OCI-LY7 (cell line): ENCODE measurements at places on chromosomes 2 and 18.

GRCh38 chr2:236340251-236340650 lies 76.0 kb upstream of the ASB18 start:
- DNase-seq: no peak

- DNase-seq: no peak
Measured at GRCh38 chr2:239700686-239701345, 300.0 kb upstream of the HDAC4 start.

GRCh38 chr18:67525328-67526099 lies 9.0 kb upstream of the DSEL start:
- DNase-seq: no peak

DNA sequence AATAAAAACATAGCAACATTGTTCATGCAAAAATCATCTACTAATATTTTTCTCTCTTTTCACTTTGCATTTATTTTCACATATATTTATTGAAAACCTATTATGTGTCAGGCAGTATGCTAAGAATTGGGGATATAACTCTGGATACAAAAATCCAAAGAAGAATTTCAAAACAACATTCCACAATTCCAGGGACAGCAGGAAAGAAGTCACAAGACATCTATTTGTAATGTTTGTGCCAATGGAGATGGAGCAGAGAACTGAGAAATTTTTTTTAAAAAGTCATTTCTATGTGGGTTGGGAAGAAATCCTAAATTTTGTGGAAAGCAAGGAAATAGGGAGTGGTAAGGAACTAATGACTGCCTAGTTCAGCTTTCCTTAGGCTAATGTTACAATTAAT lies 128.6 kb upstream of the TLK1 start:
- no peak for DNase-seq

DNA sequence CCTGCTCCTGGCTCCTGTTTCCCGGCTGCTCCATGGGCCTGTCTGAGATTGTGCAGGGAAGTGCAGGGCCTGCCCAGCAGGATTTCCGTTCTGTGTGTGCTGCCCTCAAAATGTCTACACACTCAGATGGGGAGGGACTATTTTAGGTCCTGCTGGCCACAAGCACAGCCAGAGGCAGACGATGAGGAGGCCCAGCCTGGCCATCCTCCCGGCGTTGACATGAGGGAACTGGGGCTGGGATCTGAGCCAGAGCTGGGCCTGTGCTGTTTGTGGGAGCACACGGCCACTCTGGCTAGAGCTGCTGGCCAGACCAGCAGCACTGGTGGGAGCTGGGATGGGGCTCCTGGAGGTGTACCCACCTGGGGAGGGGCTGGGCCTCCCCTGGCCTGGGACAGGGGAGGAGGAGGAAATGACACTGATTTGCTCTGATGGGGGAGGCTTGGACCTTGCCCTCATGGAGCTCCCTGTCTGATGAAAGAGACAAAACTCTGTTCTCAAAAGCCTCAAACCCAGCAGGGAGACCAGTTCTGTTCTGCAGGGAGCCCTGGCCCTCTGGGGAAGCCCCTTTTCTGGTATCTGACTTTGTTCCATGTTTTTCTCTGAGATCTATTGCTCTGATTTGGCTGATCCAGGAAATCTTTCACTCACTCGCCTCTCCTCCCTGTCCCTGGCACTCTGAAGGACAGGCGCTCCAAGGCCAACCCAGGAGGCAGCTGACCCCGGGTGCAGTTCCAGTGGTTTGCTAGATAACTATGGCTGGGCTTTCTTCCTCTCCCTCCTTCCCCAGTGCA lies 161.8 kb downstream of the DYSF start:
- DNase-seq: no peak

DNA sequence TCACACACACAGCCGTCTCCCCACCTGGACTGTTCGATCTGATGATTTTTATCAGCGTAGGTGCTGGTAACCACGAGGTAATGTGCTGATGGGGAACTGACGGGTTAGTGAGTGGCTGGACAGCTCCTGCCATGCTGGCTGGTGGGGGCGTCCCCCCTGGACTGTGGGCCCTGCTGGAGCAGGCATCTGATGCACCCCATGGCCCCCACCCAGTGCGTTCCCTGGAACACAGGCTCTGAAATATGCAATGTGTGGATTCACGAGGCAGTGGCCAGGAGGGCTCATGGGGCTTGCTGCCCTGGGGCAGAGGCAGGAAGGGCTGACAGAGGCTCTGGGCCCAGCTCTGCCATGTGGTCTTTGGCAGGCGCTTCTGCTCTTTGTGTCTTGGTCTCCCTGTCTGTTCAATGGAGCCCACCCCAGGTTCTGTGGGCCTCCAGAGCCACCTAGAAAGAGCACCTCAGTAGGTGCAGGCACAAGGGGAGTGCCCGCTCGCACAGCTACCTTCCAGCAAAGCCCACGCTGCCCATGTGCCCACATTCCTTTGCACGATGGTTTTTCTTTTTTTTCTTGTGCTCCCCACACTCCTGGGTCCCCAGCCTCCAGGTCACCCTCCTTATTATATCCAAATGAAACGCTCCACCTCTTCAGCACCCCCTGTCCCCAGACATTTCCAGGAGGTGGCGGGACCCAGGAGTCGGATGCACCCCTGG lies 10.3 kb upstream of the PXDN start:
- DNase-seq: no peak

DNA sequence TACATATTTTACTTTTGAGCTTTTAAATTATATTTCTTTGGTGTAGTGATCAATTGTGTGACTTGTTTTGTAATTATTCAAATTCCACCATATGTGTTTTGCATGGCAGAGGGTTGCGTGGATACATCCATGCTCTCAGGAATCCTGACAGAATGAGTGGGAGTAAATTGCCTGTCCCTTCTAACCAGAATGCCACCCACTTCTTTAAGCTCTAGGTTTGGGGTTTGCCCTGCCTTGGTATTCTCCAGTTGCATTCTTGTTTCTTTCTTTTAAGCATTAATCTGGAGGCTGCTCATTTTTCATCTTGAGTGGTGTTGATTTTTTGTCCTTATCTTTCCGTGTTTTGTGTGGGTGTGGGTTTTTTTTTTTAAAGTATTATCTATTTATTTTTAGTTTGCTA lies 360.0 kb downstream of the PTPRM start:
- no peak for DNase-seq

GRCh38 chr2:118686346-118686745 lies 161.1 kb downstream of the EN1 start:
- DNase-seq: no peak

DNA sequence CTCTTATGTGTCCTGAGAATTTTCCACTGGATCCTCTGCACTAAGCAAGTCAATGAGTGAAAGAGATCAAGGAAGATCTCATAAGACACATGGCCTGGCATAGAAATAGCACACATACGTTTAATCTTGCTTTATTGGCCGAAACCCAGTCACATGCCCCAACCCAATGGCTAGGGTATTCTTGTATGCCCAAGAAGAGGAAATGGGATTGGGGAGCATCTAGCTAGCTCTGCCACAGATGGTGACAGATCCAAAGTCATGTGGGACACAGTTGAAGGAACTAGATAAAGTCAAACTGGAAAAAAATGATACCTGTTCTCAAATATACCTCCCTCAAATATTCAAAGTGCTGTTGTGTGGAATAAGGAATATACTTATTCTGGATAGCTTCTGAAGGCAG lies 74.7 kb downstream of the CD28 start:
- DNase-seq: no peak

- DNase-seq: no peak
Measured at GRCh38 chr2:236200378-236200777, 32.2 kb upstream of the GBX2 start.

- DNase-seq: no peak
Measured at GRCh38 chr2:64942693-64943092, 46.5 kb upstream of the SLC1A4 start.

DNA sequence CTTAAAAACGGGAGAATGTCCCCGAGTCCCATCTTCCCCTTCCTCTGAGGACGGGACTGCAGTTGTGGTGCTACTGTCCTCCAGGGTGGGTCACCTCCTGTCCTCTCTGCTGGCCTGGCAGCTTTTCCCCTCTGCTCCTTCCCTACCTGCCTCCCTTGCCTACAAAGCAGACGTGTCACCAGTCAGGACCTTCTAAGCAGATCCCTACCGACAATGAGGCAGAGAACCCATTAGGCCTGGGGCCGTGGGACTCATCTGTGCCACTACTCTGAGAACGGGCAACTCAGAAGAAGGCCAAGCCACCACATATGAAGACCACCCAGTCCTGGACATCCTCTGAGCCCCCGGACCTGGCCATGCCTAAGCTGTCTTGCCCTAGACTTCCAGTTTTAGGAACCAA lies 103.0 kb upstream of the TEX51 start:
- no peak for DNase-seq

DNA sequence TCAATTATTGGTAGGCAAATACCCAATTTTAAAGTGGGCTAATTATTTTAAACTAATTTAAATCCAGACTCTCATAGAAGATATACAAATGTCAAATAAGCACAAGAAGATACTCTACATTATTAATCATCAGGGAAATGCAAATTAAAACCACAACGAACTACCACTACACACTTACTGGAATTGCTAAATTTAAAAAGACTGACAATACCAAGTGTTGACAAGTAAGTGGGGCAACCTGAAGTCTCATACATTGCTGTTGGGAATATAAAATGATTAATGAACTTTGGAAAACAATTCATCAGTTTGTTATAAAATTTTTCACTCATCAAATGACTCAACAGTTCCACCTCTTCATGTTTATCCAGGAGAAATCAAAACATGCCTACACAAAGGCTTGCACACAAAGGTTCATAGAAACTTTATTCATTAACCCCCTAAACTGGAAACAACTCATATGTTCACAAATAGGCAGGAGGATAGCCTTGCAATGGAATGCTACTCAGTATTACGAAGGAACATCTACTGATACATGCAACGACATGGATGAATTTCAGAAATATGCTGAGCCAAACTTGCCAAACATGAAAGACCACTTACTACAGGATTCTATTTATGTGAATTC lies 120.8 kb downstream of the MCFD2 start:
- DNase-seq: no peak

- DNase-seq: no peak
Measured at GRCh38 chr2:152051436-152051835, 47.4 kb downstream of the CACNB4 start.

DNA sequence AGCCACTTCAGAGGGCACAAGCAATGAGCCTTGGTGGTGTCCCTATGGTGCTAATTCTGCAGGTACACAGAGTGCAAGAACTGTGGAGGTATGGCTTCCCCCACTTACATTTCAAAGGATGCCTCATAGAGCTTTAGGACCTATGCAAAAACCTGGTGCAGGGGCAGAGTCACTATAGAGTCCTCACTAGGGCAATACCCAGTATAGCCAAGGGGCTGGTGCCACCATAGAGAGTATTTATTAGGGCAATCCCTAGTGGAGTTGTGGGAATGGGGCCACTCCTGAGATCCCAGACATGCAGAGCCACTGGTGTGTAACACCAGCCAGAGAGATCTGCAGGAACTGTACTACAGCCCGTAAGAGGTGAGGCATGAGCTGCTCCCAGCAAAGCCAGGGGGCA lies 312.2 kb downstream of the SLC4A3 start:
- DNase-seq: no peak

DNA sequence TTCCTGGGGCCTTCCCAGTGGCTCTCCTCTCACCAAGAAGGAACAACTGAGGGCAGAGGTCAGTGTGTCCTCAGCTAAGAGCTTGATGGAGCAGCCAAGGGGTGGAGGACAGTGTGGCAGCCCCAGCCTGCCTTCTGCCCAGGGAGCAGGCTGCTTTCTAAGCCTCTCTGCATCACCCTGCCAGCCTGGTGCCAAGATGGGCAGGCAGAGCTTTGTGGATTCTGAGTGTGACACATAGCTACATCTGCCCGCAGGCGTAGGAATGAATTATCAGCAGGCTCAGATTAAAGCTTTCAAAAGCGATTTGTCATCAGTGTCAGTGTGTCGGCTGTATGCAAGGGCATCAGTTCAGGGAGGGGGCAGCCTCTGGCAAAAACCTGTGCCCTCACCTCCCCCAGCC lies 8.7 kb downstream of the MAL start:
- no peak for DNase-seq

DNA sequence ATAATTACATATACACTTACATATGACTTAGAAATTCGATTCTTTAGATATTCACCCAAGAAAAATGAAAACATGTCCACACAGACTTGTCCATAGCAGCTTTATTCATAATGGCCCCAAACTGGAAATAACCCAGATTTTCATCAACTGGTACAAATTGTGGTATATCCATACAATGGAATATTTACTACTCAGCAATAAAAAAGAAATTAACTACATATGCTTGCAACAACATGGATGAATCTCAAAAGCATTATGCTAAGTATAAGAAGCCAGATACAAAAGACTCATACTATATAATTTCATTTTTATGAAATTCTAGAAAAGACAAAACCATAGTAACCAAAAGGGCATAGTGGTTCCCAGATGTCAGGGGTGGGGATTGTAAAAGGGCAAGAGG lies 5.1 kb upstream of the REEP1 start:
- no peak for DNase-seq

GRCh38 chr2:100262046-100262445 lies 60.3 kb downstream of the LONRF2 start:
- no peak for DNase-seq

GRCh38 chr2:196335221-196335634 lies 163.8 kb upstream of the STK17B start:
- DNase-seq: no peak

GRCh38 chr2:102107741-102108070 lies 34.8 kb upstream of the IL1R1 start:
- no peak for DNase-seq
